Activated CD8-positive, alpha-beta memory T cell treated with anti-CD3 and anti-CD28 coated beads, Interleukin-2, amount 10 ng/mL, durations not matched to agents 7 days and 5 days (primary cell): ENCODE measurements at places on chromosomes 6 and 20. TPM values are rescaled to one million over a fixed set of nuclear protein-coding genes. Genes with fewer than 3 reads are reported as not detected.

The SLC17A9 gene
- total RNA-seq = 26.1 TPM

The RCAN2 gene
- 3.4 TPM for total RNA-seq

The CST4 gene
- not detected for total RNA-seq

The PLCB4 gene
- not detected for total RNA-seq

The LINC00237 gene
- total RNA-seq = not detected

- no peaks in the 10 kb centered on the region for H3K27me3 ChIP-seq
- H3K4me1 ChIP-seq = peaks cover 52% of the 10 kb centered on the region
- H3K36me3 ChIP-seq = peaks cover 3% of the 10 kb centered on the region
Measured at GRCh38 chr20:33689973-33690372, 3.8 kb upstream of the E2F1 start.

DNA sequence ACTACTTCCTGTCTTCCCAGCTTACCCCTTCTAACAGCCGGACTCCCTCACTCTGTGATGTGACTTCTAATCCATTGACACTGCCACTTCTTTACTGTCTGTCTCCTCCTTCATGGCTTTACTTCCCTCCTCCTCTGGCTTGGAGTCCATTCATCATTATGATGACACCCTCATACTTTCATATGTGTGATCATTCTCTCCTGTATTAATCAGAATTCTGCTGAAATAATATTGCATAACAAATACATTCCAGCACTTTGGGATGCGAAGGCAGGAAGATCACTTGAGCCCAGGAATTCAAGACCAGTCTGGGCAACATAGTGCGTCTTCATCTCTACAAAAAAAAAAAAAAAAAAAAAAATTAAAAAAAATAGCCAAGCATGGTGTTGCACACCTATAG lies 147.9 kb upstream of the BTBD3 start:
- no peak for DNase-seq

GRCh38 chr20:663315-664090 lies 10.5 kb upstream of the SRXN1 start:
- peaks cover 64% of the 10 kb centered on the region for H3K27me3 ChIP-seq
- no peak for DNase-seq
- peaks cover 5% of the 10 kb centered on the region for H3K4me1 ChIP-seq
- no peak overlapping the region for H3K4me3 ChIP-seq
- no peak overlapping the region for H3K27ac ChIP-seq

GRCh38 chr20:10350188-10350842 lies 83.7 kb downstream of the MKKS start:
- no peak for DNase-seq
- H3K27ac ChIP-seq = peak overlapping the region; percentile 71
- H3K4me1 ChIP-seq = peaks cover 27% of the 10 kb centered on the region

- peaks cover 13% of the 10 kb centered on the region for H3K4me1 ChIP-seq
- no peak overlapping the region for H3K27ac ChIP-seq
- H3K36me3 ChIP-seq = no peaks in the 10 kb centered on the region
- peaks cover 13% of the 10 kb centered on the region for H3K27me3 ChIP-seq
- H3K4me3 ChIP-seq = no peak overlapping the region
Measured at GRCh38 chr6:3341467-3341866, 82.7 kb downstream of the PSMG4 start.

GRCh38 chr6:144408161-144408560 lies 123.0 kb downstream of the UTRN start:
- DNase-seq = no peak
- peaks cover 21% of the 10 kb centered on the region for H3K4me1 ChIP-seq
- H3K27me3 ChIP-seq = no peaks in the 10 kb centered on the region
- H3K27ac ChIP-seq = no peak overlapping the region

DNA sequence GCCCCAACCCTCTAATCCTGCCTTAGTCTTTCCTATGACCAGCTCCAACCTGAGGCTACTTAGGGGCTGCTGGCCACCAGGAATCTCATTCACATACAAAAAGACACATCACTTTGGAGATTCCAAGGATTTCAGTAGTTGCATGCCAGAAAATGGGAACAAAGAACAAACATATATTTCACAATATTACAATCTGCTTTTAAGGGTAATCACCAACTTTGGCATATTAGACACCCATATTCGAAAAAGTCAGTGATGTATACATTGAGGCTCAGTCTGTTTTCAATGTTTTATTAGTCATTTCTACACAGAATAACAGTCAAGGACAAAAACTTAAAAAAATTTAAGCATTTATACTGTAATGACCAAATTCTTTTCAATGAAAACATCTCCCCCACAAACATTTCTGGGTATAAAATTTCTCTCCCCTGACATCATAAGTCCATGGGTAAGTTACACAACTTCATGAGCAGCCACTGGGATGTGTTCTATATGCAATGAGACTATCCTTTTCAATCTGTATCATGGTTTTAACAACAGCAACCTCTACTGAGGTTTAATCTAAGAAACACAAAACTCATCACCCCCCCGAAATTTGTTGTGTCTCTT lies 103.5 kb downstream of the MAP7 start:
- H3K36me3 ChIP-seq = no peaks in the 10 kb centered on the region
- no peak overlapping the region for H3K4me3 ChIP-seq
- H3K4me1 ChIP-seq = no peaks in the 10 kb centered on the region
- peaks cover 33% of the 10 kb centered on the region for H3K27me3 ChIP-seq

DNA sequence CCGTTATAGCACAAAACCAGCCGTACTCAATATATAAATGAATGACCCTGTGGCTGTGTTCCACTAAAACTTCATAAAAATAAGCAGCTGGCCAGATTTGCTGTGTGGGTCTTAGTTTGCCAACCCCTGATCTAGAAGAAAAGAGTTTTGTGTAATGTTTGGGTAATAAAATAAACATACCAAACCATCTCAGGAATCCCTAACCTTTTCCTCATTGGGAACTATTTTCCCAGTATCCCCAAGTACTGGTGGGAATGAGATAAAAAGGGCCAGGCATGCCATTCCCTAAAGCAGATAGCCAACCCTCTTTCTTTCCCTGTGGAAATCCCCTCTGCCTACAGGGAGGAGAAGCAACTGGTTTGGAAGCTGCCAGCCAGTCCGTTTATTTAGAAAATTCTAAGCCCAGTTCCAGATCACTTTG lies 169.1 kb upstream of the AKAP12 start:
- no peak overlapping the region for H3K27ac ChIP-seq
- DNase-seq = no peak
- H3K27me3 ChIP-seq = no peaks in the 10 kb centered on the region
- H3K36me3 ChIP-seq = peaks cover 32% of the 10 kb centered on the region

GRCh38 chr6:108132863-108133262 lies 33.0 kb upstream of the NR2E1 start:
- no peak overlapping the region for H3K4me3 ChIP-seq
- no peak for DNase-seq
- H3K4me1 ChIP-seq = peaks cover 11% of the 10 kb centered on the region
- H3K36me3 ChIP-seq = no peaks in the 10 kb centered on the region

- peaks cover 24% of the 10 kb centered on the region for H3K36me3 ChIP-seq
- H3K4me1 ChIP-seq = peaks cover 39% of the 10 kb centered on the region
- no peaks in the 10 kb centered on the region for H3K27me3 ChIP-seq
- DNase-seq = peak; percentile 74
- H3K4me3 ChIP-seq = no peak overlapping the region
Measured at GRCh38 chr20:33370291-33370690, 31.0 kb downstream of the CDK5RAP1 start.

GRCh38 chr6:39426073-39426456 lies 103.6 kb upstream of the KCNK16 start:
- no peak overlapping the region for H3K27ac ChIP-seq
- no peaks in the 10 kb centered on the region for H3K36me3 ChIP-seq
- no peak overlapping the region for H3K4me3 ChIP-seq
- H3K4me1 ChIP-seq = no peaks in the 10 kb centered on the region

- H3K36me3 ChIP-seq = no peaks in the 10 kb centered on the region
- no peaks in the 10 kb centered on the region for H3K4me1 ChIP-seq
- DNase-seq = no peak
- no peak overlapping the region for H3K27ac ChIP-seq
- H3K27me3 ChIP-seq = no peaks in the 10 kb centered on the region
Measured at GRCh38 chr20:7806831-7807230, 133.4 kb downstream of the HAO1 start.

- DNase-seq = no peak
- no peak overlapping the region for H3K27ac ChIP-seq
- H3K4me3 ChIP-seq = peak overlapping the region; percentile 33
Measured at GRCh38 chr20:13219327-13220193, 1.5 kb upstream of the ISM1 start.

- H3K27me3 ChIP-seq = no peaks in the 10 kb centered on the region
- H3K36me3 ChIP-seq = peaks cover 16% of the 10 kb centered on the region
- no peak overlapping the region for H3K27ac ChIP-seq
- no peak overlapping the region for H3K4me3 ChIP-seq
Measured at GRCh38 chr6:2843138-2843740, 1.6 kb upstream of the SERPINB1 start.

GRCh38 chr6:2940851-2941250 lies 30.5 kb downstream of the SERPINB6 start:
- peaks cover 30% of the 10 kb centered on the region for H3K27me3 ChIP-seq
- DNase-seq = peak; percentile 44
- peaks cover 56% of the 10 kb centered on the region for H3K4me1 ChIP-seq

GRCh38 chr6:37809197-37809543 lies 10.4 kb upstream of the ZFAND3 start:
- H3K27ac ChIP-seq = no peak overlapping the region
- H3K4me3 ChIP-seq = no peak overlapping the region
- no peaks in the 10 kb centered on the region for H3K36me3 ChIP-seq
- peaks cover 24% of the 10 kb centered on the region for H3K27me3 ChIP-seq
- H3K4me1 ChIP-seq = peaks cover 4% of the 10 kb centered on the region

DNA sequence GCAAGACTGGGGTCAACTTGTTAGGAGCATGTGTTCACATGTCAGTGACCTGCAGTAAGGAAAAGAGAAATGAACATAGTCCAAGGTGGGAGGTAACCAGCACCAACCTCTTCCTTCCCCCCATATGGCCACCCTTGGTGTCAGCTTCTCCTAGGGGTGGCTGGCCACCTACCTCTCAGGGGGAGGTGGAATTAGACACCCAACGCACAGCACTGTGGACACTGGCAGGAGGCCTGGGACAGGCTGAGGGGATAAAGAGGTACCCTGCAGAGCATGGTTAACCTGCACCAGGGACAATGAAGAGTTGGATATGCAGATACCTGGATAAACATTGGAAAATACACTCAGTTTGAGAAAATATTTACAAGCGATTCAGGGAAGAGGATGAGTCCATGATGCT lies 84.5 kb downstream of the IYD start:
- H3K27me3 ChIP-seq = peaks cover 5% of the 10 kb centered on the region
- no peaks in the 10 kb centered on the region for H3K36me3 ChIP-seq

DNA sequence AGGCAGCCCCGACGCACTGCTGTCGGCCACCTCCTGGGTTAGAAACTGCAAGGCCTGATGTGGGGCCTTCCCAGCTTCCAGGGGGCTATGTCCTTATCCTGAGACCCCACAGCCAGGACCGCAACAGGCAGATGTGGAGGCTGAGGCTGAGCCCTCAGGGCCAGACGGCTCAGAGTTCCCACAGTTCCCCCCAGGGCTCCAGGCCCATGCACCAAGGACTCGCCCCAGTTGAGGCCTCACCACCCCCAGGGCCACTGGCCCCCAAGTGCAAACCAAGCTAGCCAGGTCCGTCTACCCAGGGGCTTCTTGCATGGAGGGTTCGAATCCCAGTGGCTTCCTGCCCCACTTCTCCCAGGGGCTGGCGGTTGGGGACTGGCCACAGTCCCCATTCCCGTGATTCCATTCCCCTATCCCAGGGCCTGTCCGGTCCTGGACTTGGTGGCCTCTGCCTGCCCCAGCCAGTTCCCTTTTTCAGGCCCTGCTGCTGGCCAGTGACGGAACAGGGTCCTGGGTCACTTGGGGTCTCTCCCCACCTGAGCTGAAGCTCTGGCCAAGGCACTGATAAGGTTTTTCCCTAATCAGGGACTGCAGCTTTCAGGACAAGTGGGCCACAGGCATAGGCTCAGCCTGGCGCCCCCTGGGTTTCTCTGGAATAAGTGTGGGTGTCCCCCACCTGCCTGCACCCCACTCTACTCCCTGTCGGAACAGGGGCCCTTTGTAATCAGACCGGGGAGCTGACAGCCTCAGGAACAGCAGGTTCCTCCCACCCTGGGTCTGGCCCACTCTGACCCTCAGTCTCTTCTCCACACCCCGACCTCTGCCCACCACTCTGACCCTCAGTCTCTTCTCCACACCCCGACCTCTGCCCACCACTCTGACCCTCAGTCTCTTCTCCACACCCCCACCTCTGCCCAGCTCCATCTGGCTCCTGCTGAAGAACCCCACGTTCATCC lies 22.0 kb downstream of the SLCO4A1 start:
- no peaks in the 10 kb centered on the region for H3K27me3 ChIP-seq
- H3K36me3 ChIP-seq = peaks cover 15% of the 10 kb centered on the region
- DNase-seq = no peak
- peak overlapping the region; percentile 40 for H3K27ac ChIP-seq
- H3K4me1 ChIP-seq = peaks cover 9% of the 10 kb centered on the region
- H3K4me3 ChIP-seq = no peak overlapping the region

GRCh38 chr6:4577406-4577805 lies 198.8 kb upstream of the CDYL start:
- H3K36me3 ChIP-seq = no peaks in the 10 kb centered on the region
- no peak overlapping the region for H3K4me3 ChIP-seq
- no peak for DNase-seq

DNA sequence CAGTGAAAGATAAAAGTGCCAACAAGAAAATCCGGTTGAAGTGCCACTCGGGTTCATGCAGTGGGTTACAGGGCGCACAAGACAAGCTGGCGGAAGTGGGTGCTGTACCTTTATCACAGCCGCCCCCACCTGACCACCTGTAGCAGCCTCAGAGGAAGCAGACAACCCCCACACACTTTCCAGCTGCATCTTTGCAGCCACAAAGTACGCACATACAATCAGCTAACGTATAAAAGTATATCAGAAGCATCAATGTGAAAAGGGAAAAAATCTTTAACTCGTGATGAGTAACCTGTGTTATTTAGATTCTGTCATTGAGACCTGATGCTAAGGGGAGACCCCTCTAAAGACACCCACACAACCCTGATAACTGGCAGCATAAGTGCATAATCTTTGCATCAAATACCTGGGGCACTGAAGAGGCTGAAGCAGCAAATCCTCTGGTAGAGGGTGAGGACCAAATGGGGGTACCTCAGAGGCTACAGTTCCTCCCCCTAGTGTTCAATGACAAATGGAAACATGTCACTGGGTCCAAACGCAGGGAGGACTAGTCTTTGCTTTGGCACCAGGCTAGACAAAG lies 22.1 kb downstream of the BACH2 start:
- peaks cover 43% of the 10 kb centered on the region for H3K36me3 ChIP-seq
- peaks cover 58% of the 10 kb centered on the region for H3K4me1 ChIP-seq
- H3K27ac ChIP-seq = peak overlapping the region; percentile 85
- H3K27me3 ChIP-seq = peaks cover 5% of the 10 kb centered on the region
- peak overlapping the region; percentile 46 for H3K4me3 ChIP-seq

- DNase-seq = no peak
- H3K27ac ChIP-seq = no peak overlapping the region
- no peak overlapping the region for H3K4me3 ChIP-seq
- no peaks in the 10 kb centered on the region for H3K27me3 ChIP-seq
- peaks cover 8% of the 10 kb centered on the region for H3K4me1 ChIP-seq
Measured at GRCh38 chr20:49865559-49865958, 49.8 kb downstream of the SPATA2 start.

GRCh38 chr6:45737331-45738056 lies 278.2 kb downstream of the CLIC5 start:
- DNase-seq = peak; percentile 51
- H3K27me3 ChIP-seq = peaks cover 2% of the 10 kb centered on the region
- peaks cover 3% of the 10 kb centered on the region for H3K36me3 ChIP-seq
- H3K4me1 ChIP-seq = peaks cover 52% of the 10 kb centered on the region
